ENCODE measurements at places on chromosomes 5 and 9.

DNA sequence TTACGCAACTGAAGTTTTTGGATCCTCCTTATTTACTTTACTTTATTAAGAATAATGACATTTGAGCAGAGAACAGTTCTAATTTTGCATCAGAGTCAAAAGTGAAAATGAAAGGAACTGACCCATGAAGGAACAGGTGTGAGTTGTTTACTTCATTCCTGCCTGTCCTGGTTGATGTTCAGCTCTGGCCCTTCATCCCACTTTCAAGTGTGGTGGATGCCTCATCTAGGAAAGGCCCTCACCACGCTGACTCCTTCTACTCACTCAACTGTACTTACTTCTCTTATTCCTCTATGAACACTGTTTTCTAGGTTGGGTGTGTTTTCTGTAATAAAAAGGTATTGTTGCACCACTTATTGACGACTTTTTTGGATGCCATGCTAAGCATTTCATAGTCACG, 61.8 kb upstream of the PLEKHG4B start:
- DNase-seq = no peak

DNA sequence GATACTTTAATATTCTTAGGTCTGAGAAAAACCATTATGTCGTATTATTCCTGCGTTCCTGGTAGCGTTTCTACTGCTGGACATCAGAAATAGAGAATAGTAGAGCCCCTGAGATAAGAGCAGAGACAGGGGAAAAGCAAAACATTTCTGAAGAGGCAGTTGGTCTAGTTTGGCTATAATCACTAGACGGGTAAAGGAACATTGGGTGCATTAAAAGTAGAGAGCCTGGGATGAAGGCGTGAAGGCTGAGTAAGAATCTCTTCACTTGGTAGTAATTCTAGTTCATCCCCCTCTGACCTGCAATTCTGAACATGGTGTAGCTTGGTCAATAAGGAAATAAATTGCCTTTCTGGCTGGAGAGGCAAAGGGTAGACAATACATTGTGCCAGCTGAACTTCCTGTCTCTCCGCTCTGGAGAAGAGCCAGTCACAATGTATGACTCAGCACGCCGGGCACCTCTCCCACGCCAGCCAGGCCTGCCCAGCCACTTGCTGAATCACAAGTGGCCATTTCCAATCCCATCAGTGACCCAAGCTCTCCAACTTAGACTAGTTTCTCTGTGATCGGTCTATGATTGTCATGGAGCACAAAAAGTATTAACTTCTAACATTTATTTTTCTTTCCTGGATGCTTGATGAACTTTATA, 75.4 kb downstream of the STK32A start:
- no peak for DNase-seq

GRCh38 chr5:41876678-41877077, 6.5 kb upstream of the OXCT1 start:
- DNase-seq = no peak

GRCh38 chr5:107365320-107366109, 305.2 kb downstream of the EFNA5 start:
- DNase-seq = no peak

DNA sequence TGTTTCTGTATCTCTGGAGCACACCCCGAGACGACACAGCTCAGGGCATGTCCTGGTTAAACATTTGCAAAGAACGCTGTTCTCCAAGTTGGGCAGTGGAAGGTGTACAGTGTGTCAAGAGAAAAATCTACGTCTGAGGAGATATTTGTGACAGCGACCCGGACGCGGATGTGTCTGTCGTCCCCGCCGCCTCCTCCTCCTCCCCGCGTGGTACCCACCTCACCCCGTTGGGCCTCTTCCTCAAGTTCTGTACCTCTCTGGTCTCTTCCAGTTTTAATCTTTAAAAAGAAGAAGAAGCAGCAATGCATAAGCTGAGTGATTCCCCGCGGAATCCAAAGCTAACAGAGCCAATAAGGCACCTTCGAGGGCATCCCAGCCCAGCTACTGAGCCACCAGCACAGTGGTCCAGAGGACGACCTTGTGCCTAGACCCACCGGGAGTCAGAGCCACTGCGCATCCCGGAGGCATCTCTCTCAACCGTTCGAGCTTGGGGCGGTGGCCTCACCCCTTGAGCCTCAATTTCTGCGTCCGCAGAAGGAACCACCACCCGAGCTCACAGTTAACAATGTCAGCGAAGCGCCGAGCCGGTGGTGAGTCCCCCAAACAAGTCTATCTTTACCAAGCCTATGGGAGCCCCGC, 467 bp downstream of the C9orf78 start:
- no peak for DNase-seq

- DNase-seq = no peak
Observed at GRCh38 chr9:87570000-87570908, 72.6 kb downstream of the DAPK1 start.

- no peak for DNase-seq
Observed at GRCh38 chr5:39167141-39167971, 52.0 kb downstream of the FYB1 start.

DNA sequence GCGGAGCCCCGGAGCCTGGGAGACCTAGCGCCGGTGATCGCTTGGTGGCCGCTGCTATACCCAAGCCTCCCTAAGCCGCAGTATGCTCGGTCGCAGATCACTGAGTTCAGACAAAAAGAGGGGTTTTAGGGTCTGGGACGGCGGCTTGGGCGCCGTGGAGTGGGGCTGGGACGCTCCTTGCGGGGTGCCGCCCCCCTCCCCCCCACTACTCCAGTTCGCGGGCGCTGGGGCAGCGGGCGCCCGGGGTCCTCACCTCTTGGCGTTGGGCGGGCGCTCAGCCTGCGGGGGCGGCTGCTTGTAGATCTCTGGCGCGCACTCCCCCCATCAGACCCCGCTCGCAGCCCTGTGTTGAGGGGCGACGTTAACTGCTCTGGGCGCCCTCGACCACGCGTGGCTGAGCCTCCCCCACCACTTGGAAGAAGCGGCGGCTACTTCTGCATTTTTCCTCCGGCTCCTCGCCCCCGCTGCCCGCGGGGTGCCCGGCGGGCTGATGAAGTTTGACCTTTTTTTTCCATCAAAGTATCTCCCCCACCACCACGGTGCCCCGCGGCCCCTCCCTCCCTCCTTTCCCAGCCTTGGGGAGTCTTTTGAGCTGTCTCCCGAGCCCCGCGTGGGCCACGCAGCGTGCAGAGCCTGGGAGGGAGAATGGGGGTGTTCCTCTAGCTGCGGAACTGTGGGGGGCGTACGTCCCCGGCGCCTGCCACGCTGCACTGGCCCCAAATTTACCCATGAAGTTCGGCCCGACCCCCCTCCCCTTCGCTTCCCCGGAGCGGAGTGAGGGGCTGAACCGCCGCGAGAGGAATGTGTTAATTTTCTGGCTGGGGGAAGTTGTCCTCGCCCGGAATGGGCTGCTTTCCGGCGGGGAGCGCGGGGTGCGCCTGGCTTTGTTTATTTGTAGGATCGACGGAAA, 1.2 kb downstream of the CXXC5 start:
- no peak for DNase-seq
